ENCODE measurements at places on chromosomes 4 and X.
A peak's percentile ranks its signal among the peaks of the same experiment; 100 is the strongest.

GRCh38 chrX:31168551-31168950, 96.7 kb upstream of the FTHL17 start:
- no peak for DNase-seq

DNA sequence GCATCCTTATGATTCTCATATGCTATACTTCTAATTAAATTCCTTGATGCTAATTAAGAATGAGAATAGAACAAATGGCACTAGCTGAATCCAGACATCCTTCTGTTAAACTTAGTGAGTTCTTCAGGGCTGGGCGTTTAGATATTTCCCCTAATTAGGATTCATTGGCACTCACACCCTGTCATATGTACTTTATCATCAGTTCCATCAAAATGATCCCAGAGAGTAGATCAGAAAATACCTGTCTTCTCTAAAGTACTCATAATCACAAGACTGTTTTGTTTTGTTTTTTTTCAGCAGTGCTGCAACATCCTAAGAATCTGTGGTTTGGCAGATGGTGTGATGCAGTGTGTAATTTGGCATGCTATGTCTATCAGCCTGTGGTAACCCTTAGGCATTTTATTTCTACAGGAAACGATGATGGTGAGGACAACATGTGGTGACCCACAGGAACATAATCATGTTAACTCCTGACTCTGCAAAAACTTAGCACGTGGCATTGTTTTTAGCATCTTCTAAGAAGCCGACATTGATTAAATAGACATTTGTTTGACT, 2528.4 kb downstream of the ARAP2 start:
- peak; percentile 91 for DNase-seq

DNA sequence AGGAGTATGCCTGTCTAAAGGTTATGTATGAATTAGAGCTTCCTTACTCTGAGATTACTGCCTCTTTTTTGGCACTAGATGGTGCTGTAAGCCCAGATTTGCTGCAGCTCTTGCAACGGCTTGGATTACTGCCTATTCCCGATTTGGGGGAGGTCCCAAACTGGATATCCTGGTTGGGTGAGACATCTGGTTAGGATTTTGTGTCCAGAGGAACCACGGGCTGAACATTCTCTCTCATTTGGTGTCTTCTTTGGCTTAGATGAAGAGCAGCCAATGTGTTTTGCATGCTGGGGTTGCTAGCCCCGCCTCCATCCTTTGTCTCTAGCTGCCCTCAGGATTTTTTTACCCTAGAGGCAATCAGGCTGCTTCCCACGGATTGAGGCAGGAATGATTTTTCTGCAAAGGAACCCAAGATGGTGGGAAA, 31.9 kb downstream of the F8A1 start:
- DNase-seq = peak; percentile 60

- DNase-seq = peak; percentile 61
Observed at GRCh38 chr4:113436360-113436759, 325.2 kb downstream of the CAMK2D start.

- no peak for DNase-seq
Observed at GRCh38 chr4:10629394-10629793, 55.2 kb downstream of the CLNK start.

- DNase-seq = no peak
Observed at GRCh38 chr4:6692806-6693205, 872 bp upstream of the S100P start.

DNA sequence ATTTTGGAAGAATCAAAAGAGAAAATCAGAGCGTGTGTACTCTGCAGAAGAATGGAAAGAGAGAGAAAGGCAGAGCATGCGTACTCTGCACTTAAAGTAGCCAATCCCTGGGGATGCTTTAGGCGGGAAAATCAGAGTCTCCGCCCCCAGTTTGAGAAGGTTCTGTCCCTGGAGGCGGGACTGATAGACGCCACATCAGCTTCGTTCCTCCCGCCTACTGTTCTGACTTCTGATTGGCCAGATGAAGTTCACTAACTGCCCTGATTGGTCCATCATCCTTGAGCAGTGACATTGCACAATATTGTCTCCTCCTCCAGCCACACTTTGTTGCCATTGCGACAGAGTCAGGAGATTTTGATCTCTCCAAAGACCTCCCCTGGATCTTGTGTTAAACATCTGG, 23.8 kb downstream of the SSX1 start:
- no peak for DNase-seq

GRCh38 chr4:152926959-152927358, 9.2 kb upstream of the FHDC1 start:
- no peak for DNase-seq

DNA sequence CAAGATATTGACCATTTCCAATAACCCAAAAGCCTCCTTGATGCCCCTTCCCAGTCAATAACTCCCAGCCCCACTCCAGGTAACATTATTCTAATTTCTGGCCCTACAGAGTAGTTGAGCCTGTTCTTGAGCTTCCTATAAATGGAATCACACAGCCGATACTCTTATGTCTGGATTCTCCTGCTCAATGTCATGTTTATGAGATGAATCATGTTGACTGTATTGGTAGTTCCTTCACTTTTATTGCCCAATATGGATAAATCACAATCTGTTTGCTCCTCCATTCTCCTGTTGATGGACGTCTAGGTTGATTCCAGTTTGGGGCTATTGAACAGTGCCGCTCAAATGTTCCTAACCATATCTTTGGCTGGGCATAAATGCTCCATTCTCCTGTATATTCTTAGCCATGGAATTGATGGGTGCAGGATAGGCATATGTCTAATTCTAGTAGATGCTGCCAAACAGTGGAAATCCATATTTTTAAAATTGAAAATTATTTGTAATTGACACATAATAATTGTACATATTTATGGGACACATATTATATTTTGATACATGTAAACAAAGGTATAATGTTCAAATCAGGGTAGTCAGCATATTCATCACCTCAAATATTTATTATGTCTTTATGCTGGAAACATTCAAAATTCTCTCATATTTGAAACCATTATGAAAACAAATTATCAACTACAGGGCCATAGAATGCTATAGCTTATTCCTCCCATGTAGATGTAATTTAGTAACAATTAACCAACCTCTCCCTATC, 40.5 kb upstream of the SLC2A9 start:
- DNase-seq = no peak

DNA sequence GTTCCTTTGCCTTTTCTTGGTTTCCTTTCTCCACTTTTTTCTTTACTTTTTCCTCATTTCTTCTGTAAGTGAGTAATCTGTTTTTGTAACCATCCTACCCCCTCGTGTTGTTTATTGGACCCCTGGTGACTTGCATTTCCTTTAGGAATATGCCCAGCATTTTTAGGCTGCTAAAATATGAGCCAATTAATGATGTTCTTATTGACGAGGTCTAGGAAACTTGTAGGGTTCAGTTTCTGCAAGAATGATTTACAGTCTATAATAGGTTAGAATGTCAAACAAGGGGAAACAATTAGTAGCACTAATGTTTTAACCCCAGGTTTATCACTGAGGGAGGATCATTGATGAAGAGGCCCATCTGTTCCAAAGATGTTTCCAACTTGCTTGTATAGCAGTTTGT, 79.0 kb downstream of the CPE start:
- no peak for DNase-seq

DNA sequence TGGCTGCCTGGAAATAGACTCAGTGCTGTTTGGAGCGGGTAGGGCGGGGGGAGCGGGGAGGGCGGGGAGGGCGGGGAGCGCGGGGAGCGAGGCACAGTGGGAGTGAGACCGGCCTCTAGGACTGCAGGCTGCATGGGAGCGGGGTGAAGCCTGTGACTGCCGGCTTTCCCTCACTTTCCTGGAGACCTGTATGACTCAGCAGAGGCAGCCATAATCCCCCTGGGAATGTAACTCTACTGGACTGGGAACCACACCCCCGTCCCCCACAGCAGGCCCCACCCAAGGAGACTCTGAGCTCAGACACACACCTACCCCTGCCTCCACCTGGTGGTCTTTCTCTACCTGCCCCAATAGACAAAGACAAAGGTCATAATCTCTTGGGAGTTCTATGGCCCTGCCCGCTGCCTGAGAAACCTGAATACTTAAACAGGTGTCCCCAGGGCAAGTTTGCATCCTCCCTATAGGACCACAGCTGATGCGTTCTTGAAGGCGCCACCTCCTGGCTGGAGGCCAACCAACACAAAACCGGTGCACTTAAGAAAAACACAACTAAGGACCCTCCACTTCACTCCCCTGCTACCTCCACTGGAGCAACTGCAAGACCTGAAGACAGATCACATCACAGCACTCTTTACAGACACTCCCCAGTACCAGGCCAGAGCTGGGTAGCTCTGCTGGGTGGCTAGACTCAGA, 18.0 kb downstream of the HDAC8 start:
- no peak for DNase-seq

DNA sequence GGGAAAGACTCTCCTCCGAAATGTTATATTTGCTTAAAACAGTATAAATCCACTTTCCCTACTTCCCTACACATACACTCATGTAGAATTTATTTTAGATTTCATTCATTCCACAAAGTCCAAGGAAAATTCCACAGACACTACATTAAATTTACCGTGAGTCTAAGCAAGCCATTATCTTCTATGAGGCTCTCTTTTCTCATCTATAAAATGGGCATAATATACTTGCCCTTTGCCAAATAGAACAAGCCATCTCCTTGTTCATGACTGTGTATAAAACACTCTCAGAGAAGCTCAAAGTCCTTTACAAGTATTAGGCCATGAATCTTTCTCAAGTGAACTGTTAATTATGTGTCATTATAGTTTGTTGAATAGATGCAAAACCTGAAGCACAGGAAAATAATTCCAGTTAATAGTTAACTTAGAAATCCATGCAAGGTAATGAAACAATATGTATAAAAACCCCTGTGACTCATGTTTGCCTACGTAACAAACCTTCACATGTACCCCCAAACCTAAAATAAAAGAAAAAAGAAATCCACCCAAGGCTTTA, 10.7 kb downstream of the TEC start:
- no peak for DNase-seq

- no peak for DNase-seq
Observed at GRCh38 chr4:8651661-8652180, 59.2 kb downstream of the CPZ start.

DNA sequence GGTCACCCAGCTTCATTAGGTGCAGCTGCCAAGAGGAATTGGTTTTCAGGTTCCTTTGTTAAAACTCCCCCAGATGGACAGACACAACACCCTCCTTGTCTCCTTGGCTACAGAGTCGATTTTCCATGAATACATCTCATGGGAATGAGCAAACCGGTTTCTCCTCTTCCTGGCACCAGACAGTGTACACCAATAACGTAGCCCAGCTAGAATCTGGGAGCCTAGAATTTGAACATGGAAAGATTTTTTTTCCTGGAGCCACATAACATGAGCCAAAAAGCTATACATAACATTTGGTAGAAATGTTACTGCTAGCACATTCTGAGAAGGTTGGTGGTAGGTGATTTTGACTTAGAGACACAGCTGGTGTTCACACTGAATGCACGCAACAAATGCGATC, 62.9 kb upstream of the SLC34A2 start:
- no peak for DNase-seq

DNA sequence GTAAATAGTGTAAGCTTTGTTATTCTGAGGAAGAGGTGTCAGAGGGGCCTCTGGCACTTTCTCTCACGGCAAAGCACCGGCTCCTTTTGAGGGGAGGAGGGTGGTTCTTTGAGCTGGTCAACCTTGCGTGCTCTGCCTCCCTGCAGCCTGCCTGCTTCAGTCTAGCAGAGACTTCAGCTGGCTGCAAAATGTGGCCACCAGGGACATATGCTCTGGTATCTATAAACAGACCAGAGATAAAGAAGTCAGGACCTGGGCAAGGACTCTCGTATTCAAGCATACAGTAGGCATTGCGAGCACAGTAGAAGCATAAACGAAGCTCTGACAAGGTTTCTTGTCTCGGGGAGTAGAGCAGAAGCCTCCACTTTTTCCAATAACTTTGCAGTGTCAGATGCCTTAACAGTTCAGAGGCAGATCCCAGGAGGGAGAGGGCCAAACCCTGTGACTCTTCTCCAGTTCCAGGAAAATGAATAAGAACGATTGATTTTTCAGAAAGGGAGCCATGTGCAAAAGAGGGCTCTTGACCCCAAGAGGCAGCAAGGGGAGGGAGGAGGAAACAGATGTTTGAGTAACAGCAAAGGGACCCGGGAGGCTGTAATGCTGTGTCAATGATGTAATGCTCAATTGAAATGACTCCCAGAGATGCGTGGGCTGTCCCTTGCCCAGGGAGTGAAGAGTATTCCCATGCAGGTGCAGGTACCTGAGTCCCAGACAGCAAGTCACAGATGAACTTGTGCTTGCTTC, 57.9 kb upstream of the TEX13D start:
- no peak for DNase-seq

DNA sequence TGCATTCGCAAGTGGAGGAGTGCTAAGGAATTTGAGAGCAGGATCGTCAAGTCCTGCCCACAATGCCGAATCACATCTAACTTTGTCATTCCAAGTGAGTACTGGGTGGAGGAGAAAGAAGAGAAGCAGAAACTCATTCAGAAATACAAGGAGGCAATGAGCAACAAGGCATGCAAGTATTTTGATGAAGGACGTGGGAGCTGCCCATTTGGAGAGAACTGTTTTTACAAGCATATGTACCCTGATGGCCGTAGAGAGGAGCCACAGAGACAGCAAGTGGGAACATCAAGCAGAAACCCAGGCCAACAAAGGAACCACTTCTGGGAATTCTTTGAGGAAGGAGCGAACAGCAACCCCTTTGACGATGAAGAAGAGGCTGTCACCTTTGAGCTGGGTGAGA, 100.2 kb upstream of the MED14 start:
- DNase-seq = no peak

- no peak for DNase-seq
Observed at GRCh38 chr4:36734334-36734733, 452.9 kb downstream of the DTHD1 start.

All from GM04504 (cell line).